ENCODE measurements at places on chromosomes 7 and 10.

- no peak for DNase-seq
These were observed 37.6 kb downstream of the MCU start for GRCh38 chr10:72729528-72729927.

- DNase-seq, result peak; percentile 2
These were observed 91.5 kb downstream of the GSDME start for GRCh38 chr7:24665564-24666294.

- DNase-seq, result no peak
These were observed 19.2 kb upstream of the PANK1 start for GRCh38 chr10:89664203-89664602.

GRCh38 chr10:102504976-102505300 lies 1.2 kb downstream of the SUFU start:
- DNase-seq, result no peak

- no peak for DNase-seq
These were observed 40.6 kb downstream of the LRRC17 start for GRCh38 chr7:102953406-102953805.

DNA sequence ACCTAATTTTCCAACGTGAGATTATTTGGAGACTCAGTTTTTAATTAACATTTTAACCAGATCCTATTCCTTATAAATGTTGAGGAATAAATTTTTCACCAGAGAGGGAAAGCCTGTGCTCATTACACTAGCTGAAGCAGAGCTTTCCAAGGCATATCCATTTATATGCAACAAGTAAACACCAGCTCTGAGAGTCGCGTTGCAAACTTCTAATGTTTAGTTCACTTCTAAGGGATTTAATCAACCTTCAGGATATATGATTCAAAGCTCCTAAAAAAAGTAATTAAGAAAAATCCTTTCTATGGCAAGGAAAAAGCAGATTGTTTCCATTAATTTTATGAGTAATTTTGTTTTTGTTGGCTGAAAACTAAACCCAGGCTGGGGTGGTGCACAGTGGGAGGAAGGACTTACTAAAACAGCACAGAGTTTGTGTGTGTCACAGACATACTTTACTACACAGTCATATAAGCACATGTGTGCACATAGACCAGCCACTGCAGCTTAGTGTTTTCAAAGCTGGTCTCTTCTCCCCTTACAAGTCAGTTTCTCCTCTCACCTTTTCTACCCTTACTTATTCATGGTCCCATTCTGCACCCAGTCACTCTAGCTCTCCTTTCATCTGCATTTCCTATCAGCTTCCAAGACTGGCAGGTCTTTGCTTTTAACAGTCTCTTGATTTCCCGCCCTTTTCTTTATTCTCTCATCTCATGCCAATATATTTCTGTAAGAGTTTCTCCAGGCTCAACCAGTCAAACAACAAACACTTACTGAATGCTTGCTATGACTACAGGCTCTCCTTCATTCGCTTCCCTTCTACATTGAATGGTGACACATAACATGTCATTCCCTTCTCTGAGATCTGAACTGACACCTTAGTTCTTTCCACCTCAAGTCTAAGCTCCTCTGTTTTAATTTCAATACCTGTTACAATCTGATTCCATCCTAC lies 81.1 kb upstream of the FZD1 start:
- no peak for DNase-seq

- no peak for DNase-seq
These were observed 41.3 kb upstream of the ADRA2A start for GRCh38 chr10:111035542-111035941.

Data from stimulated activated CD8-positive, alpha-beta memory T cell treated with anti-CD3 and anti-CD28 coated beads, Interleukin-2, amount 100 ng/mL, for 48 hours (primary cell).